ENCODE measurements at places on chromosomes 1 and 21. TPM values are rescaled to one million over a fixed set of nuclear protein-coding genes. Genes with fewer than 3 reads are reported as not detected.

- H3K36me3 ChIP-seq: no peaks in the 10 kb centered on the region
- peaks cover 42% of the 10 kb centered on the region for H3K4me1 ChIP-seq
- no peak overlapping the region for H3K27ac ChIP-seq
- no peak for DNase-seq
Measured at GRCh38 chr1:207314816-207315215, 6.7 kb upstream of the CD55 start.

DNA sequence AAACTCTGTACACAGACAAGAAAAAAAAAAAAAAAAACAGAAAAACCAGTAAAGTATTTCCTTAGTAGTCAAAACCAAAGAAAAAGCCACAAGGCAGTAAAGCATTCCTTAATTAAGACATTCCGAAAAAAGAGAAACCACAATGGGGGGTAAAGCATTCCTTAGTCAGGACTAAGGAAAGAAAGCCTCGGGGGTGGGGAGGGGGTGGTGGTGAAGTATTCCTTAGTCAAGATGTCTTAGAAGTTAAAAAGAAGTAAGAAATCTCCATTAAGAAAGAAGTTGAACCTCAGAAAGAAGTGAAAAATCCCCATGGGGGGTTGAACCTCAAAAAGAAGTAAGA, 28.2 kb upstream of the FMO1 start:
- H3K4me1 ChIP-seq: no peaks in the 10 kb centered on the region
- DNase-seq: no peak
- H3K27ac ChIP-seq: no peak overlapping the region

- DNase-seq: no peak
- H3K27me3 ChIP-seq: no peaks in the 10 kb centered on the region
- H3K4me3 ChIP-seq: no peak overlapping the region
- H3K36me3 ChIP-seq: no peaks in the 10 kb centered on the region
- no peaks in the 10 kb centered on the region for H3K4me1 ChIP-seq
- no peak overlapping the region for H3K27ac ChIP-seq
Measured at GRCh38 chr1:117179471-117179870, 31.3 kb downstream of the VTCN1 start.

TMEM200B gene
- total RNA-seq: not detected

Data from activated B cell treated with CpG ODN at 0.5 μM for 24 hours (primary cell).